CD4-positive, alpha-beta T cell treated with Interleukin-4 for 4 hours (primary cell): ENCODE measurements at places on chromosomes 11 and 22.

DNA sequence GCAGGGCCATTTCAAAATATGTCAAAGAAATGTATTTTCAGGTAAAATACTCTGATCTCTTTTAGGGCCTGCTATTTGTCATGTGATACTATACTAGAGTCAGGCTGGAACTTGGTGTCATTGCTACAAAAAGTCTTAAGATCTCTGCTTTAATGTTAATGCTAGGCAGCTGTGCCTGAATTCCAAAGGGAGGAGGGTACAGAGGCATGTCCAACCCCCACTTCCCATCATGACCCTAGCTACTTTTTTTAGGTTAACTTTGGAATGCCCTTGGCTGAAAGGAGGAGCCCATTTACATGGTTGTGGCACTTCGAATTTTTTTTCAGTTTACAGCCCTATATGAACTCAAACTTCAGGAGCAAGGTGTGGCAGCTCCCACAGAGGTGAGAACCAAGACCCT is 58.1 kb downstream of the OSBP2 start:
- DNase-seq: no peak

DNA sequence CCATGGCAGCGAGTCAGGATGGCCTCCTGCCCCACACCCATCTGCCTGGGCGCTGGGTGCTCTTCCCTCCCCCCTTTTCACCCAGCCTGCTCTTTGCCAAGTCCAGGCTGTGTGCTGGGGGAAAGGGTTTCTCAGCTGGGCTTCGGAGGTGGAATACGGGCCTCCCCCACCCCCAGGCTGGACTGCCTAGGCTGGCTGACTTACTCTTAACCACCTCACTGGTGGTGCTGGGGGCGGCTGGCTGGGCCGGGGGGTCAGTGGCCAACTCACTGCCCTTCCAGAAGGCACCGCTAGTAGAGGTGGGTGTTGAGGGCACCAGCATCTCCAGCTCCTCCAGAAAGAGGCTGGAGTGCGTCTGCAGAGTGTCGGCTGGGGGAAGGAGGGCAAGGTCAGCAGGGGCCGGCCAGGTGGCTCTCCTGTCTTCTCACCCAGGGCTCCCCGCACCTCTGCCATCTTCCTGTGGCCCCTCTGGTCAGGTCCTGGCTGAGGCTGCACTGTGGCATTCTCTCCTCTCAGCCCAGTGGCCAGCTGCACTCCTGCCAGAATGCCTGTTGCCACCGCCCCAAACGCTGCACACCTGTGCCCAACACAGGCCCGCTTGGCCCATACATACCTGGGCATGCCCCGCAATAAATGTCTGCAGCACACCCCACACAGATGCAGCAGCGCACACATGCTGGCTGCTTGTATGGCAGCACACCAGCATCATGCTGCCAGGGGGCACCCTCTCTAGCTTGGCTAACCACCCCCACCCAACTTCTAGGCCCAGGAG is 9.7 kb downstream of the PITPNM1 start:
- DNase-seq: no peak

DNA sequence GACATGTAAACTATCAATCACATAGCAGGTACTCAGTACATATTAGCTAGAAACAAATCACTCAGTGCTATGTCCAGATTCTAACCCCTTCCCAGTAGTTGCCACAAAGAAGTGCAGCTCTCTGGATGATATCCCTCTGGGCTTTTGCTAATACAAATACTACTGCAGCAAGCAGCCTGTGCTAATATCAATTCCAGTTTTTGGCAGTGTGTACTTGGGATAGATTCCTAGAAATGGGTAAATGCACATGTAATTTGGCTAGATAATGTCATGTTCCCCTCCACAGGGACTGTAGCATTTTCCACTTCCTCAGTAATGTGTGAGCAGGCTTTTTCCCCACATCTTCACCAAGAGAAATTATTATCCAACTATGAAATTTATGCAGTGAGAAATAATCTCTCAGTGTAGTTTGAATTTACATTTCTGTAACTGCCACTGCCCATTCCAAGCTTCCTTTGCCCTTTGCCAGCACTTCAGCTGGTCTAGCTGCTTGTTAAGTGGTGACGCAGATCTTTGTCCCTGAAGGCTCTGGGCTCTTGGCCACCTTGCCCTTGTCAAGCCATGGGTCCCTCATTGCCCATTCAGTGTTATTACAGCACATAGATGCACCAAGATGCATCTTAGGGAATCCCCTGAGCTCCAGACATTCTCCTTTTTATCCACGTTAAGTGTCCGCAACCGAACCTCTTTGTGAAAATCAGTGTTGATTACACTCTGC is 107.1 kb upstream of the CLPB start:
- no peak for DNase-seq

GRCh38 chr11:2264366-2265053 is 5.9 kb downstream of the ASCL2 start:
- DNase-seq: no peak

GRCh38 chr11:105071089-105071732 is 26.1 kb upstream of the CARD16 start:
- DNase-seq: peak; percentile 63

DNA sequence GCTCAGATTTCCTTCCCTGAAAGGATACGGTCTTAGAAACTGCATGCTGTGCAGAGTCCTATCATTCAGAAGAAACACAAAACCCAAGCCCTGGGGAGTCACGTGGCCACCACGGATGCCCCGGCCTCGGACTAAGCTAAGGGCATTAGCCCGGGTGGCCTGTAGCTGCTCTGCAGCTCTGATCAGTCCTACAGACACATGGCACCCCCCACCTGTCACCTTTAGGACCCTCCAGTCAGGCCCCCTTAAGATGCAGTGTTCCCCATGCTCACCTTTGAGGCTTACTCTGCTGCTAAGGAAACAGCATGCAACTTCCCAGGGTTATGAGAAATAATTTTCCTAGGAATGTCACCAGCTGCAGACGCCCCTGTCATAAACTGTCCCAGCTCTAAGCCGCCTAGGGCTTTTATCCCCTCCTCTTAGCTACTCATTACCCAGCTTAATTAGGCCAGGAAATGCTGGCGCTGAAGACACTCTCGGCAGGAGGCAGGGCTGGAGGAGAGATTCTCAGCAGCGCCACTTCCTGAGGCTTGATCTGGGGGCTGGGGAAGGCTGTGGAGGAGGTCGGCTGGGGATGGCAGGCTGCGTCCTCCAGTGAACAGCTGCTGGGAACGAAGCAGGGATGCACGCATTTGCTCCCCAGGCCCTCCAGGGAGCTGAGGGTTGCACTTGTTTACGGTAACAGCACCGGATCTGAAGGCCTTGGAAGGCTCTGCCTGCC is 47.2 kb upstream of the ADA2 start:
- DNase-seq: no peak

- DNase-seq: no peak
Measured at GRCh38 chr11:34213366-34213765, 107.9 kb downstream of the NAT10 start.

- peak; percentile 22 for DNase-seq
Measured at GRCh38 chr11:65918211-65919140, at the start of gene C11orf68. TSS of gene C11orf68 (minus strand) at chr11:65919062. CDS start at chr11:65919031, 31 bp downstream.

DNA sequence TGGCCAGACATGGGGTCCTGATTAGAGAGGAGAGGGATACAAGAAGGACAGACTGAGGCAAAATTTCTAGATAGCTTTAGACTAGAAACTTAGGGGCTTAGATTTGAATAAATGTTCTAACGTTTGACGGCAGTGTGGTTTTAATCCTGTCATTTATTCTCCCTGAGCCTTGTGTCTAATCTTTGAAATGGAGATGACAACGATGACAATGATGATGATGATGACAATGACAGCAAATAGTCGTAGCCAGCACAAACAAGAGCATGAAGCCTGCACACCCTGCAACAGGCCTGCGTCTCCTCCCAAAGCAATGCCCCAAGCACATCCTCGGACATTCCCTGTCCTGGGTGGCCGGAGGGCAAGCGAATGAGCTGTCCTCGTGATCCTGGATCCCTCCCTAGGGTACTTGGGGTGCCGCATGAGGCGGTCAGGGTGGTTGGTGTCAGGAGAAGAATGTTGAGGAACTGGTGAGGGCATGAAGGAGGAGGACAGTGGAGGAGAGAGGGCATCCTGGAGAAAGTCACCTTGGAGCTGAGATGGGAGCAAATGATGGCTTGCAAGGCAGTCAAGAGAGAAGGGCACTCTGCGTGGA is 502.1 kb upstream of the B3GAT1 start:
- DNase-seq: no peak

DNA sequence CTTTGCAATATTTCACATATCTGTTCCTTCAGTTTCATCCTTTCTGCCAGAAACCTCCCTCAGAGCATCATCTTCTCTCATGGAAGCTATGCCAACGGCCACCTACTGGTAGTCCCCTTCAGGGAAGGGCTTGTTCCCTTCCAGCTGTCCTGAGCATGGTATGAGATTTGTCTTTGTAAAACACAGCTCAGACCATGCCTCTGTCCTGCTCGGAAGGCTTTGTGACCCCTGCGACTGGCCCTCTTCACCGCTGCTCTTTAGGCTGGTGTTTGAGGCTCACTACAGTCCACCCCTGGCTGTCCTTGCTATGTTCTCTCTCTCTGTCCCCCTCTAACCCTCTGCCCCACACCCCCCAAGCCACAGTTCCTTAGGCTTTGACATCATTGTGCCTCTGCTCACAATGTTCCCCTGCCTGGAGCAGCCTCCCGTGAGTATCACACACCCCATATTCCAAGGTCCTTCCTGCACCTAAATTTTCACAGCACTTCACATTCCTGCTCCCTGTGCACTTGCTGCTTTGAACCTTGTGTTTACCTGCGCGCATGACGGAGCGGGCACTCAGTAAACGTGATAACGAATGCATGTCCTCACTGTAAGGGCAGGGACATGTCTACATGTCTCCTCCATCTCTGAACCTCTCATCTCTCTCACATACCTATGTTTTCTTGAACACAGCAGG is 24.0 kb upstream of the ACER3 start:
- no peak for DNase-seq

GRCh38 chr11:20064961-20065405 is 95.3 kb downstream of the DBX1 start:
- DNase-seq: no peak

DNA sequence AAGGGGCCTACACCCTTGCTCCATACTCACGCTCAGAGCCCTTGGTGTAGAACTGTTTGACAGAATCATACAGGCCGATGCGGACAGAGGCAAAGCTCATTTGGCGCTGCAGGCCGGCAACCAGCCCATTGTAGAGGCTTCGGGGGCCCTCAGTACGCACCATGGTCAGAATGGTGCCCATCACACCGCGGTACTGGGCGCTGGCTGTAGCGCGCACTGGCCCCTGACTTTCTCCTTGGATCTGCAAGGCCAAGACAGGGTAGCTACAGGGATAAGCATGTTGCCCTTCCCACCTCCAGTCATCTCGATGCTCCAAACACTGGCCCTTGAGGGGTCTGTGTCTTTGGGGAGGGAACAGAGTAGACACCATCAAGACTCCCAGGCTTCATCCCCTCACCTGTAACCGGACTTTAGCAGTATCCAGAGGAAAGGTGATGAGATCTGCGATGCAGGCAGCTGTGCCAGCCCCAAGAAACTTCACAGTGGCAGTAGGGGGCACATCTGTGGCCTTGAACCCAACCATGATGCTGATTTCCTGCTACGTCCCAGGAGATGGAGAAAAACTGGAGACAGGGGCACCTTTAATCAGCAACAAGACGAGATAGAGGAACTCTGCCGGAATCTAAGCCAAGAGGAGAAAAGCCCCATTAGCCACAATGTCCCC is 4.7 kb downstream of the UCP2 start:
- no peak for DNase-seq
